Right ventricle myocardium inferior (tissue), 1 donor: ENCODE measurements at places on chromosomes 6 and 20.

- no peak for DNase-seq
Observed at GRCh38 chr6:131655387-131655786, 18.3 kb downstream of the ENPP3 start.

GRCh38 chr6:81814370-81815076 lies 62.0 kb upstream of the TENT5A start:
- no peak for DNase-seq

- DNase-seq, result no peak
Observed at GRCh38 chr6:125073071-125073470, 80.5 kb upstream of the TPD52L1 start.

DNA sequence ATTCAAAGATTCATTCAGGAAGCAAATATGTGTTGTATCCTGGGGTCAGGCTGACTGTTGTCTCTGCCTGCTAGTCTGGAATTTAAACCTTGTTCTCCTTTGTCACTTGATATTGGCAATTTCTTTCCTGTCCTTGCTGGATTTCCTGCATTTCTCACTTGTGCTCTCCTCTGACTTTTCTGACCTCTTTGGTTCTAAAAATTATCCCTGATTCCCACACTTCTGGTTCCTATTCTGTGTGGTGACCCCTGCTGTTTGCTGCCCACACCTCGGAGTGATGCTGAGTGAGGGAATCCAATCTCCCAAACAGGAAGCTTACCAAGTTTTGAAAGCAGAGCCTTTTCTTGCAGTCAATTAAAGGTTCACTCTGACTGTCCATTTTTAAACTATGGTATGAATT lies 345.3 kb downstream of the CDKAL1 start:
- DNase-seq, result no peak

GRCh38 chr6:119781365-119781764 lies 431.8 kb upstream of the MAN1A1 start:
- no peak for DNase-seq

- no peak for DNase-seq
Observed at GRCh38 chr20:6579824-6580223, 187.7 kb upstream of the BMP2 start.

- DNase-seq, result no peak
Observed at GRCh38 chr6:82025271-82025670, 222.3 kb downstream of the IBTK start.

- DNase-seq, result no peak
Observed at GRCh38 chr20:10603971-10604864, 69.6 kb downstream of the JAG1 start.

GRCh38 chr6:107129370-107129925 lies 14.1 kb upstream of the BEND3 start:
- no peak for DNase-seq

- no peak for DNase-seq
Observed at GRCh38 chr6:26016963-26017631, 54.5 kb downstream of the TRIM38 start.

DNA sequence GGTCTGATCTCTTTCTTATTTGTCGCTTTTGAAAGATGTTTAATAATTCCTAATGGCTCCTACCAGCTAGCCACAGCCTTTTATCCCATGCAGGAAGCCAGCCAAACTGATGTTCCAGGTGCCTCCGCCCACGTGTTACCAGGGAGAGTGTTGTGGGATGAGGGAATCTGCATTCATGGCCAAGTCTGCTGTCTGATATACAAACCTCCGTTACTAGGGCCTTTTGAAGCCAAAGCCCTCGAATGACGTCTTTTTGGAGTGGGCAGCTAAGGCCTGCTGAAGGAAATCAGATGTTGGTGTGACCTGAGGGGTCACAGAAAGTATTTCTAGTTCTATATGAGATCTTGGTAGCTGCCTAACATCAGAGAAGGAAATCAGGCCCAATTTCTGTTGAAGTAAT lies 21.3 kb downstream of the STK35 start:
- DNase-seq, result no peak

GRCh38 chr6:109008537-109009235 lies 86.0 kb downstream of the SESN1 start:
- DNase-seq, result no peak

- no peak for DNase-seq
Observed at GRCh38 chr6:7021301-7021700, 86.5 kb upstream of the RREB1 start.

GRCh38 chr6:111792241-111792640 lies 81.0 kb downstream of the FYN start:
- no peak for DNase-seq

DNA sequence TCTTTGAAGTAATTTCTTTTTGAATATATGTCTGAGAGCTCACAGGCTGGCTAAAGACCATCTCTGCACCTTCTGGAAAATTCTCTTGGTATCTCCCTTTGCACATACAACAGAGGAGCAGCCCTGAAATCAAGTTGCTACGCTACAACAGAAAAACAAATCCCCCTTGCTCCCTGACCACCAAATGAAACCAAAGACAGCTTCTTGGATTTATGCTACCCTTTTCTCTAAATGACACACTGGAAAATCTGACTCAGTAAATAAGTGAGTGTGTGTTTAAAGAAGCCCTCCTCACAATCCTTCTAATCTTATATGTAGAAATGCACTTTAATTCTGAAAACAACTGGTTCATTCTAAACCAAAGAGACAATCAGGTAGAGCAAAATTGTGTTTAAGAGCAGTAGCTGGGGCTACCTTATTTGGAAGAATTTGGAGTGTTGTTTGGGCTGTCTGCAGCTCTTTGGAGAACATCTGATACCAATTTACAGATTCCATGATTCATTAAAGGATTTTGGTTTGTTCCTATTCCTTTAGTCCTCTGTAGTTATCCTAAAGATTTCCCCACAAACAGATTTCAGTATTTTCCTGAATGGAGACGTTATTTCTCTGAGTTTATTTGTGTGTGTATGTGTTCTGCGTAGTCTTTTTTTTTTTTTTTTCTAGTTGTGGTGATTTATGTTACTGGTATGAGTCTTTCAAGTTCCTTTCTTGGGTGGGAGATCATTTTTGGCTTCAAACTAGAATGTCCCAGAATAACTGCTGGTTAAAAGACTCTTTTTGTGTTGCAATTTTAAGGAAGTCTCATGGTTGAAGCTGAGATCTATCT lies 36.4 kb upstream of the UTRN start:
- no peak for DNase-seq
